ENCODE measurements at places on chromosomes 3 and 15.

- DNase-seq: no peak
These were observed 169.3 kb upstream of the BHLHE40 start for GRCh38 chr3:4809922-4810321.

GRCh38 chr15:33934921-33935320 is 33.4 kb upstream of the CHRM5 start:
- no peak for DNase-seq

- no peak for DNase-seq
These were observed 619 bp downstream of the EIF2AK4 start for GRCh38 chr15:39934397-39935071.

- DNase-seq: no peak
These were observed 52.7 kb downstream of the SLC25A36 start for GRCh38 chr3:140994316-140994715.

DNA sequence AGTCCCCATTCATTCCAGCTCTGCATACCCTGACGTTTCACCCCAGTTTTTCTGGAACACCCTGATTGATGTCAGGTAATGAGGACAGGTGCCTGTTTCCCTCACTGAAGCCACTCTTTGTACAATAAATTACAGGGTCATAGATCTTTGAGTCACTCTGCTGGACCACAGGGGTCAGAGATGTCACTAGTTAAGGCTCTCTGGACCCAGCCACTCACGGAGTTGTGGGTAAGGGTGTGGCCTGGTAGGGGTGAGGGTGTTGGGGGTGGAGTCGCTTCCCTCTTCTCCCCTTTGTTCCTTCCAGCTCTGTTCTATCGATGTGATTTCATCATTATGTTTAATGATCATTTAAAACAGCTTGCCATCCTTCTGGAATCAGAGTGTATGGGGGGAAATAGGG is 512 bp downstream of the IQCF5 start:
- DNase-seq: no peak

- no peak for DNase-seq
These were observed 70.1 kb upstream of the GLCE start for GRCh38 chr15:69090197-69090948.

DNA sequence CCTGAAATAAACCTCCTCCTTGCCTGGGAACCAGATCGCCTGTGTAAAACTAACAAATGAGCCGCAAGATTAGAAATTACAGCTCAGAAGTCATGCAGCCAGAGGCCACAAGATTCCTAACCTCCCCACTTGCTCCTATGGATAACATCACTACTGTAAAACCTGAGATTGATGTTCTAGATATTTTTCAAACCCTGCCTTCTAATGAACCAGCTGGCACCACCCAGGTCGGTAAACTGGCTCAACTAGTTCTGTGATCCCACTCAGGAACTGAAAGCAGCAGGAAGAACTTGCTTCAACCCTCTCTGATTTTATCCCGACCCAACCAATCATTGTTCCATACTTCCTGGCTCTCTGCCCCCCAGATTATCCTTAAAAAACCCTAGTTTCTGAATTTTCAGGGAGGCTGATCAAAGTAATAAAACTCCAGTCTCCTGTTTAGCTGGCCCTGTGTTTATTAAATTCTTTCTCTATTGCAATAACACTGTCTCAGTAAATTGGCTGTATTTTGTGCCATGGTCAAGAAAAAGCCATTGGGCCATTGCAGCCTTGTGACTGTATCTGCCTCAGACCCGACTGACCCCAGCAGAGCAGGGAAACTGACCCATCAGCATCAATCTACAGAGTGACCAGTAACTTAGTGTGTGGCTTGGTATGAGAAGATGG is 98.9 kb downstream of the RPLP1 start:
- no peak for DNase-seq

- no peak for DNase-seq
These were observed 69.5 kb downstream of the CCDC54 start for GRCh38 chr3:107446706-107447105.

- no peak for DNase-seq
These were observed 51.5 kb downstream of the PLCL2 start for GRCh38 chr3:16936233-16936632.

GRCh38 chr3:109098079-109098644 is 19.8 kb downstream of the MORC1 start:
- DNase-seq: no peak
